ENCODE measurements at places on chromosomes 3 and 15. TPM values are rescaled to one million over a fixed set of nuclear protein-coding genes. Genes with fewer than 3 reads are reported as not detected.

- no peaks in the 10 kb centered on the region for H3K4me1 ChIP-seq
- no peak overlapping the region for H3K4me3 ChIP-seq
- H3K36me3 ChIP-seq, result no peaks in the 10 kb centered on the region
Observed at GRCh38 chr3:152350139-152350538, 81.4 kb downstream of the MBNL1 start.

DNA sequence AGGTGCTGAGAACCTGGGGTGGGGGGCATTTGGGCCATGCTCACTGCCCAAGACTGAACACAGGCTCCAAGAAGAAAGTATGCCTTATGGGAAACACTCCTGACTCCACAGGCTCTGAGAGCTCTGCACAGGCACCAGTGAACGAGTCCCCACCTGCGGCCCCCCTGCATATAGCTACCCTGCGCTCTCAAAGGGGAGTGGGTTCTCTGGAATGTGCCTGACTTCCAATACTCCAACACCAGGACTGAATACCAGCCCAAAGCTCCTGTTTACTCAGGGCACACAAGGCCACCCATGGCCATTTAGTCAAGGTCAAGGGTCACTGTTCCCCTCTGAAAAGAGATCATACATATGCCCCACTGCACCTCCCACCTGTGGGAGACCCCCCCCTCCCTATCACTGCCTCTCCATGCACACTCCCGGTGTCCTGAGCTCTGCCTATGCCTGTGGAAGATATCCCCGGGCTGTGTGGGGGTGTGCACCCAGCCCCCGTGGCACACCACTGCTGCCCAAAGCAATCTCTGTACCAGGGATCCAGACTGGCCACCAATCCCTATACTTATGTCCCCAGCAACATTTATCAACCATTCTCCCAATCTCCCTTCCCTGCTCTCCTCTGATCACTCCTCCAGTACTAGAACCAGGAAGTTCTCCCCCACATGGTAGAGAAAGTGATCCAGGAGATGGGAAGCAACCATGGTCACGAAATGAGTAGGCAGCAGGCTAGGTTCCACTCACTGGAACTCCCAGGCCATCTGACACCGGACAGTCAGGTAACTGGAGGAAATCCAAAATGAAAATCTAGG lies 1.5 kb upstream of the PLXNB1 start:
- no peak for DNase-seq
- peak overlapping the region; percentile 97 for H3K27ac ChIP-seq
- H3K27me3 ChIP-seq, result no peaks in the 10 kb centered on the region
- H3K36me3 ChIP-seq, result peaks cover 2% of the 10 kb centered on the region
- peak overlapping the region; percentile 87 for H3K4me3 ChIP-seq

DNA sequence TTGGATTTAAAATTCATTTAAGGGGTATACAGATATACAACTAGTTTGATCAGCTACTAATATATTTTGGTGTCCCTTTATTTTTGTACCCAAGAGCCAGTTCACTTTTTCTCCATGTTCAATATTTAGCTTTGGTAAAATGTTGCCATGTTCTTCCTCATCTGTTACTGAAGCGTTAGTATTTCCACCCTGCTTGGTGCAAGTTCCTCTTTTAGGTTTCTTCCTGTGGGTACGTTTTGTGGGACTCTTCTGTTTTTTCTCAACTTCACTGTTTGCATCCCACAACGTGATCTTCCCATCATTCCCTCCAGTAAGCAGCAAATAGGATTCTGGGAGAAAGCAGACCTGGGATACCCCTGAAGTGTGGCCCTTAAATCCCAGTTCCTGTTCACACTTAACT lies 14.1 kb downstream of the WDR53 start:
- H3K27me3 ChIP-seq, result no peaks in the 10 kb centered on the region
- DNase-seq, result no peak
- peaks cover 8% of the 10 kb centered on the region for H3K36me3 ChIP-seq
- no peak overlapping the region for H3K4me3 ChIP-seq
- no peak overlapping the region for H3K27ac ChIP-seq

The IDH3A gene
- 33.8 TPM for total RNA-seq

DNA sequence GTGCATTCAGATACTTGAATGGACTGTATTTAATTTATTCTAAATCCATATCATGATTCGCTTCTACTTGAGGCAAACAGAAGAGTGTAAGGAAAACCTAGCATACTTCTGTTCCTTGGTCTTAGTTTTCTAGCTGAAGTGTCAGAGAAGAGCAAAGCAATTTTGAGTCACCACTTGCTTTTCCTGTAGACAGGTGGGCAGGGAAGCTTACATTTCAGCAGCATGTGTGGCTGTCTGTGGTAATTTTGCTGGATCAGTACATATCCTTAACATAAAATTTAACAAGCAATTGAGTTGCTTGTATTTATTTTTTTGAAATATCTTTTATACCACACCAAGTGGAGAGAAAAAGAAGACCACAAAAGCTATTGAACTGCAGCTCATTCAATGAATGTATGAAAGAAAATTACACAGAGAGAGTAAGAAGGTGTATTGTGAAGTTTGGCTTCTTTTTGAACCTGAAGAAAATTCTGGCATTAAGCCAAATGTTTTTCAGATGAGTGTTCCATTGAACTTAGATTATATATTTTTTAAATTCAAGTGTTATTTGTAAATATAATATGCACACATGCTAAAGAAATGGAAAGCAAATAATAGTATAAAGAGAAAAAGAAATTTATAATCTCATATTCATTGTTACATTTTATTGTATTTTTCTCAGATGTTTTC lies 747.6 kb downstream of the NAALADL2 start:
- DNase-seq, result no peak
- H3K4me3 ChIP-seq, result no peak overlapping the region
- peaks cover 16% of the 10 kb centered on the region for H3K4me1 ChIP-seq

The SLC25A38 gene
- total RNA-seq, result 25.6 TPM

DNA sequence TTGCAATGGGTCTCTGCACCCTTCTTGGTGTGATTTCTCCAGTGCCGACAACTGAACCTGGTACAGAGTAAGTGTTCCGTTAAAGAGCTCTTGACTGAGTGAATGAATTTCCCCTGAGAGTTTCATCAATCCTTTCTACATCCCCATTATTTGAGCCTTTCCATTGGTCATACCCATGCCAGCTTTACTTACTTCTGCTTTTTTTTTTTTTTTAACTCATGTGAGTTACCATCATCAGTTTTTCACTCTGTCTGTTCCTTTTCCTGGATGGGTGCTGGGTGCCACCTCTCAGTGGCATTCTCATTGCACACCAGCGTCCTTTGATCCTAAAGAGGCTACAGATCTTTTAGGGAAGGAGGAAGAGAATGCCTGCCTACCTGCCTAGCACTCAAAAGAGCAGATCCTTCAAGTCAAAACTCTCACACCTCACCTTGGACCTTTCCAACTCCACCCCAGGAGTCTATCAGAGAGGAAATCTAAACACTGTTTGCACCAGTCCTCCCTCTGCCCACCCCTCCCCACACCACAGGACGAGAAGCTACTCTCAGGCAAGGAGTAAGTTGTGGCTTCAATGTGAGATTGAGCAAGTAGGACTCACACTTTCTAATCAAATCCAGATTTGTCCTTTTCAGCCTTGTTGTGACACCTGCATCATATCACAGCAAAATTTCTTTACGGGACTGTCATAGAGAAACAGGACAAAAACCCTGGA lies 13.1 kb upstream of the USP3 start:
- no peak for DNase-seq
- H3K27ac ChIP-seq, result no peak overlapping the region
- H3K4me1 ChIP-seq, result peaks cover 6% of the 10 kb centered on the region
- no peaks in the 10 kb centered on the region for H3K36me3 ChIP-seq

- H3K4me1 ChIP-seq, result peaks cover 27% of the 10 kb centered on the region
- no peak overlapping the region for H3K27ac ChIP-seq
- H3K4me3 ChIP-seq, result no peak overlapping the region
- H3K36me3 ChIP-seq, result no peaks in the 10 kb centered on the region
- H3K27me3 ChIP-seq, result no peaks in the 10 kb centered on the region
Observed at GRCh38 chr3:143850877-143851276, 2.6 kb upstream of the SLC9A9 start.

GRCh38 chr3:61645148-61645547 lies 83.8 kb downstream of the PTPRG start:
- no peak overlapping the region for H3K4me3 ChIP-seq
- DNase-seq, result no peak
- no peaks in the 10 kb centered on the region for H3K36me3 ChIP-seq
- H3K4me1 ChIP-seq, result peaks cover 14% of the 10 kb centered on the region
- no peak overlapping the region for H3K27ac ChIP-seq
- H3K27me3 ChIP-seq, result no peaks in the 10 kb centered on the region

The CCNDBP1 gene
- total RNA-seq, result 31.2 TPM

DNA sequence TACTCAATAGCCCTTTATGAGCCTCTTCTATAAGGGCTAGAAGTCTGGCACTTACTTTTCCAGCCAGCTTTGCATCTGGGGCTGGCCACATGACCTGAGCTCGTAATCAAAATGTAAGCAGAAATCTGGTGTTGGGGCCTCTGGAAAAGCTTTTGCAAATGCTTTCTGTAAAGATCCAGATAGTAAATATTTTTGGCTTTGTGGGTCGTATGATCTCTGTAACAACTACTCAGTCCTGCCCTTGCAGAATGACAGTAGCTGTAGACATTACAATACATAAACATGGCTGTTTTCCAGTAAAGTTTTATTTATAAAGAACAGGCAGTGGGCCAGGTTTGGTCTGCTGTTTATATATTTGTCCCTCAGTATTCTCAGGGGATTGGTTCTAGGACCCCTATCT lies 46.2 kb upstream of the THRB start:
- H3K36me3 ChIP-seq, result no peaks in the 10 kb centered on the region
- DNase-seq, result no peak
- peaks cover 40% of the 10 kb centered on the region for H3K27me3 ChIP-seq
- no peaks in the 10 kb centered on the region for H3K4me1 ChIP-seq

The B2M gene
- 256 TPM for total RNA-seq

The REC114 gene
- total RNA-seq, result not detected

- peak overlapping the region; percentile 2 for H3K27ac ChIP-seq
- H3K36me3 ChIP-seq, result peaks cover 2% of the 10 kb centered on the region
- no peak overlapping the region for H3K4me3 ChIP-seq
- H3K4me1 ChIP-seq, result peaks cover 21% of the 10 kb centered on the region
- H3K27me3 ChIP-seq, result no peaks in the 10 kb centered on the region
Observed at GRCh38 chr3:138682648-138683047, 74.1 kb downstream of the FAIM start.

DNA sequence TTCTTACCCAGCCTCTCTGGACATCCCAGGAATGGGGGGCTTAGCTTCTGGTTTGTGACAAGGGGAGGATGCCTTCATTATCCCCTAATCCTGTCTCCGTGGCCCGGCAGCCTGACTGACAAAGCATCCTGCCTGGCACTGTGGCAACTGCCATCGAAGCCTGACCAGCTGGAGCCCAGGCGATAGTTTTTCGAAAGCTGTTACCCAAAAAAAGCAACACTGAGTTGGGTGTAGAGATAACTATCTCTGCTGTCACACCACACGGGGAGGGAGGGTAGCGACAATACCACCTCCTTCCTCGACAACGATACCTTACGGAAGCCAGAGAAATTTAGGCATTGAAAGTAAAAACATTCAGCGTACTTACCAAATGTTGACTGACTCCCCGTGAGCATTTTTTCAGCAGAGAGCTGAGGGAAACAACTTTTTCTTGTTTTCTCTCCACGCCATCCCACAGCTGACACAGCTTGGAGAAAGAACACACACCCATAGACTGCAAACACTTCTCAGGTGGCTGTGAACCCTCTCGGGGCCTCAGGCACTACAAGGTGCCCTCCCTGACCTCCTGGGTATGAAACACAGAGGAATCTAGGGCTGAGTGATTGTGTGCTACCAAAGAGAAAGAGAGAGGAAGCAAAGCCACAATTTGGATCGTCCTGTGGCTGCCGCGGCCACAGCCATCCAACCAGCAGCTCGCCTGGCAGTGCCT lies 361.9 kb upstream of the ICE2 start:
- no peak overlapping the region for H3K27ac ChIP-seq
- no peaks in the 10 kb centered on the region for H3K36me3 ChIP-seq
- DNase-seq, result no peak
- no peak overlapping the region for H3K4me3 ChIP-seq
- H3K4me1 ChIP-seq, result no peaks in the 10 kb centered on the region

- no peak for DNase-seq
- no peak overlapping the region for H3K27ac ChIP-seq
- no peak overlapping the region for H3K4me3 ChIP-seq
- H3K36me3 ChIP-seq, result no peaks in the 10 kb centered on the region
Observed at GRCh38 chr3:76111808-76112207, 326.5 kb upstream of the ZNF717 start.

The GPR171 gene
- total RNA-seq, result not detected

DNA sequence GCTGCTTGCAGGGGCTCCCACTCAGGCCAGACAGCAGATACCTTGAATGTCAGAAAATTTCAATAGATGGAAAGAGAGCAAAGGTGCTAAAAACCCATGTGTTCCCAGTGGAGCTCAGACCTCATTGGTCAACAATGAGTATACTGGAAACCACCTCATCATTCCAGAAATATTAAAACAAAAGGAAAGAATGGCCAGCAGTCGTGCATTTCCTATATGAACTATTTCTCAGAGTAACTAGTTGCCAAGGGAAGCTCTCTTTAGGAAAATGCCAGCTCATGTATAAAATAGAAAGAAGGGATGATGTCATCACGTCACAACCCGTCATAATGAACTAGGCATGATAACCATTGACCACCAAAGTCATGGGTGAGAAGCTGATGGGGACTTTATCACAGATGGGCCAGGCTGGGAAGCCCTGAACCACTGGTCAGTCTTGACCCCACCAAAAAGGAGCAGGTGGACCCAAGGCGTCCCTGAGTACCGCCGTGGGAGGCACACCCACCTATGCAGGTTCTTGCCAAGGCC lies 17.5 kb downstream of the DNAJB8 start:
- no peak for DNase-seq
- peaks cover 5% of the 10 kb centered on the region for H3K4me1 ChIP-seq
- H3K36me3 ChIP-seq, result no peaks in the 10 kb centered on the region
- no peak overlapping the region for H3K27ac ChIP-seq

GRCh38 chr15:25186411-25186810 lies 231.6 kb downstream of the SNRPN start:
- H3K4me1 ChIP-seq, result no peaks in the 10 kb centered on the region
- H3K27ac ChIP-seq, result no peak overlapping the region

The PLAAT1 gene
- total RNA-seq, result 1.7 TPM

The ZNF774 gene
- total RNA-seq, result 8.0 TPM

The VGLL3 gene
- total RNA-seq, result 11.9 TPM

The SYNPR gene
- total RNA-seq, result 3.7 TPM

- peaks cover 3% of the 10 kb centered on the region for H3K27me3 ChIP-seq
- no peak for DNase-seq
- H3K4me1 ChIP-seq, result peaks cover 5% of the 10 kb centered on the region
- H3K27ac ChIP-seq, result no peak overlapping the region
- H3K4me3 ChIP-seq, result no peak overlapping the region
Observed at GRCh38 chr3:74000725-74001124, 376.0 kb upstream of the PDZRN3 start.

Data from mesothelial cell of epicardium (in vitro differentiated cells).